Bone marrow (tissue), 2 donors: ENCODE measurements at places on chromosomes 7 and 10.

- DNase-seq = no peak
Observed at GRCh38 chr10:17003651-17004286, 125.8 kb downstream of the CUBN start.

DNA sequence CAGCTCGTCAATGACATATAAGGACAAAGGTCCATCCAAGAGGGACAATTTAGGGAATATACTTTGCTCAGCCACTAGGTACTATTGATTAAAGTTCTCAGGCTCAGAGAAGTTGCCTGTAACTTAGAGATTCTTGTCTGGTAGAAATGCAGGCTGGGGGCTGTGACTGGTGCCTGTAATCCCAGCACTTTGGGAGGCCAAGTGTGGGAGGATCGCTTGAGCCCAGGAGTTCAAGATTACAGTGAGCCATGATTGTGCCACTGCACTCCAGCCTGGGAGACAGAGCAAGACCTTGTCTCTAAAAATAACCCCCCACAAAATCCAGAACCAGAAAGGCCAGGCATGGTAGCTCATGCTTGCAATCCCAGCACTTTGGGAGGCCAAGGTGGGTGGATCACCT, 36.2 kb upstream of the ACTR3B start:
- no peak for DNase-seq

- no peak for DNase-seq
Observed at GRCh38 chr7:41420421-41420820, 282.5 kb downstream of the INHBA start.

DNA sequence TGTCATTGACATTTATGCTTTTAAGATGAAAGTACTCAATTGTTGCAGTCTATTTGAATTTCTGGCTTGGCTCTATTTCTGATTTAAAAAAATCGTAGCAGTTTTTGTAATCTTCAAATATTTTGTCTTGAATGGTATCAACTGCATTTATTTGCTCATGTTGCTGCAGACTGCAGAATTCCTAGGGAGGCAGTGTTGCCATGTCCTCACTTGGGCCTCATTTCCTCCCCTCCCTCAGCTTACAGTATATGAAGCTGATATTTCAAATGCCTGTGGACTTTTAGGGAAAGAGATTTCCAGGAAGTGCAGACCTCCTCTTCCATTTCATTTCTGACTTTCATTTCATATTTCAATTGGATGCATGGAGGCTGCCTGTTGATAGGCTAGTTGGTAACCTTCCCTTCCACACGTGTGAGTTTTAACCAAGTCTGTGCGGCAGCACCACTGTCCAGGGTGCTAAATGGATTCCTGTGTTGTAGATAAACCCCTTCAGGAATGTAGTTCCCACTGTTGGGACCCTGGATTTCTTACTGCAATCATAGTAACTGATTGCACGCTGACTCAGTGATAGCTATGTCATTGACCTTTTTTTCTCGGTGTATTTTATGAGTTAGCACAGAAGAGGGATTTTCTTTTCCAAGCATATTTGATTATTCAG, 17.5 kb downstream of the VPS50 start:
- DNase-seq = no peak
